ENCODE measurements at places on chromosomes 16 and 17.

- no peak for DNase-seq
These were observed 21.2 kb downstream of the SREBF1 start for GRCh38 chr17:17815436-17816200.

DNA sequence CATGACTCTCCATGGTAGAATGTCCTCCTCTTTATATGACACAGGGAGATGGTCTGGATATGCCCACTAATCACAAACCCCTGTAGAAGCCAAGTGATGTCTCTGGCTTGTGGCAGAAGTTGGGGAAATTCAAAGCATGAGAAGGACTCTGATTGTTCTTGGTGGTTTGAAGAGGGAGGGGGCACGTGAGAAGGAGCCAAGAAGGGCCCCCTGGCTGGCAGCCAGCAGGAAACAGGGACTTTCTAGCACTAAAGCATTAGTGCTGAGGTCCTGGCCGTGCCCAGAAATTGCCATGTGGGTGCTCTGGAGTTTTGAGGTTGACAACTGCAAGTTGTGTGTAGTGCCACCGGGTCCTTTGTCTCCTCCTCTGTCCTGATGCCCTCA lies 199.9 kb downstream of the LGALS9B start:
- DNase-seq: no peak

GRCh38 chr17:72126575-72127486 lies 6.0 kb downstream of the SOX9 start:
- no peak for DNase-seq

- DNase-seq: no peak
These were observed 402.2 kb downstream of the XYLT1 start for GRCh38 chr16:17068524-17068923.

DNA sequence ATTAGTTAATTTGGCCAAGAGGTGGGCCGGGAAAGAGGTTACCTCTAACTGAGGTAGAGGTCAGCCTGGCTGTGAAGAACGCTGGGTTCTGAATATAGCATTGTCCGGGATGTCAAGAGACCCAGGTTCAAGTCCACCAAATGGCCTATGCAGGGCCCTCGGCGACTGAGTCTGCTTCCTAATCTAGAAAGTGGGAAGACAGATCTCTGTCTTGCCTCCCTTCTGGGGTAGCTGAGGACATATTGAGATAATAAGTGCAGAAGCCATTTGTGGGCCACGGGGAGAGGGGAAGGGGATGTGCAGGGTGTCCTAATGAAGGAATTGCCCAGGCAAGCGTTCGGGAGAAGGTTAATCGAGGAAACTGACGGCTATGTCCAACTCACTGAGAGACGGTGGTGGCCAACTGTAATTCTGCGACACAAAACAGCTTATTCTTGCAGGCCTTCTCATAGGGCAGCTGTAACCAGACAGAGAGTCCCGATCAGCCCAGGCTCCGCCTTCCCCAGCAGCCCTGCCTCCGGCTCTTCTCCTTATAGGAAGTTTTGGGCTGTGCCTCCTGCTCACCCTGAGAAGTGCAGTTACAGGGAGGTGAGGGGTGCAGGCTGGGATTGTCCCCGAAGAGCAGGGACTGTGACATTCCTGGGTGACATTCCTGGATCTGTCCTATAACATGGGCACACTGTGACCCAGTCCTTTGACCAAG lies 15.9 kb downstream of the HASPIN start:
- no peak for DNase-seq

DNA sequence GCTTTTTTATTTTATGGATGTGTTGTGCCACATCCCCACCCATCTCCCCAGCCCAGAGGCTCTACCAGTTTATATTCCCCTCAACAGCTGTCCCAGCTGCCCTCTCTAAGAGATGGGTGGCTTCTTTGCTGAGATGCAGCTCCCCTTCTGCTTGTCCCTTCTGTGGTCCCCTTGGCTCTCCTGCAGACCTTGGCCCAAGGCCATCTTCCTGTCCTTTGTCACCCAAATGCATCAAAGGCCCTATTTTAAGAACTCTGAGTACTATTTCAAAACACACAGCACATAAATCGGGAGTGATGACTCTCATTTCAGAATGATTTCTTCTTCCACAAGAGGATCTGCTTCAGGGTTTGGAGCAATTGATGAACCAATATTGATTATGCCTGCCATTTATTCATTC lies 85.3 kb downstream of the SPACA3 start:
- DNase-seq: no peak

GRCh38 chr16:55622930-55623561 lies 32.7 kb upstream of the SLC6A2 start:
- no peak for DNase-seq

DNA sequence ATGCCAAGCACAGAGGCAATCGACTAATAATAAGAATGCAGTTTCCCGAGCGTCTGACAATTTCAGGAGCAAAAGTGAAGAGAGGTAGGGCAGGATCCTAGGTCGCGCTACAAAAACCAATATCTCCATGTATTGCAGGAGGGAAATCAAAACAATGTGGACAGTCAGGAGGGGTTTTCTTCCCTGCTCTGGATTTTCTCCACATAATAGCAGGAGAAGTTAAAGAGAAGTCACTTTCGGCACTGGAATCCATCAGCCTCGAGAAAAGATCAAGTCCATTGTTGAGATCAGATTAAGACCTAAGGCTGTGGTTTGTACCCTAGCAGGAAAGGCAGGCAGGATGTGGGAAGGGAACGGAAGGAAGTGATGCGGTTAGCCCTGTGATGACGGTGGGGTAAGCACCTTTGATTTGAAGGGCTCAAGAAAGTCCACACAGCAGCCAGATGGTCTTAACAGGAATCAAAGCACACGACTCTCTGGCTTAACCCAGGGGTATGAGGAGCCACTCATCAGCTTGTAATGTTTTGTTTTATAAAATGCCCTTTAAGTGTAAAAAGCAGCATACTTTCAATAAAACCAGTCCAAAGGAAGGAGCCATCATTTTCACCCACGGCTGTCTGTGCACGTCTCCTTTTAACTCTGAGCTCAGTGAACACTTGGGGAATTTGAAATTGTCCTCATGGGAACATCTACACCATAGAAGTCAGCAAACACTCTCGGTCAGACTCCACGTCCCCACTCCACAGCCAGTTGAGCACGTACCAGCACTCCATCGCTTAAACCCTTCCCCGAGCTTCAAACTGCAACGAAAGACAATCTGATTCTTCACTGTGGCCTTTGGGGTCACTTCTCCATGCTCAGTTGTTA lies 15.8 kb upstream of the AKTIP start:
- DNase-seq: no peak

DNA sequence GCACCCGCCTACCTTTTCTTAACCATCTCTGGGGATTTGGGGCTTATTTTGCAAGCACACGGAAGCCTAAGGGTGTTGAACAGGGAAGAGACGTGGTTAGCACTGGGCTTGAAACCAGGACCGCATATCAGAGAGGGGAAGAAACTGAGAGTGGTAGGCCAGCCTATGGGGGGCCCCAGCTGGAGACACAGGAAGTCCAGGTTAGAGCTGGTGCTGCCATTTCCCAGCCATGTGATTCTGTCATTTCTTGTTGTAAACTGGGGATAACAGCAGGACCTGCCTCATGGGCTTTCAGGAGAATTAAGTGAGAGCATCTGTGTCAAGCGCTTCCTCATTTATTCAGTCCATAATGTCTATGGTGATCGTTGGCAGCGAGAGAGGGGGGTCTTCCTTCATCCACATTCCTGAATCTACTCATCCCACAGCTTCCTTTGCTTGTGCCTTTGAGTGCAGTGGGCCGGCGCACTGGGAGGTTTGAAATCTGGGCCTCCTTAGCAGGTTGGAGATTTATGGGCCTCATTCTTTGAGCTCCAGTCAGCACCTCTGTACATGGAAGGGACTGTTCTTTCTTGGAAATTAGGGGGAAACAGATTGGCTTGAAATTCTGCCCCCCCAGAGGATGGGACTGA lies 20.1 kb downstream of the NKD1 start:
- no peak for DNase-seq

GRCh38 chr17:28398280-28398981 lies 7.6 kb downstream of the SLC46A1 start:
- no peak for DNase-seq

GRCh38 chr17:17217995-17218394 lies 11.9 kb upstream of the PLD6 start:
- no peak for DNase-seq
